ENCODE measurements at places on chromosomes 4 and X.

DNA sequence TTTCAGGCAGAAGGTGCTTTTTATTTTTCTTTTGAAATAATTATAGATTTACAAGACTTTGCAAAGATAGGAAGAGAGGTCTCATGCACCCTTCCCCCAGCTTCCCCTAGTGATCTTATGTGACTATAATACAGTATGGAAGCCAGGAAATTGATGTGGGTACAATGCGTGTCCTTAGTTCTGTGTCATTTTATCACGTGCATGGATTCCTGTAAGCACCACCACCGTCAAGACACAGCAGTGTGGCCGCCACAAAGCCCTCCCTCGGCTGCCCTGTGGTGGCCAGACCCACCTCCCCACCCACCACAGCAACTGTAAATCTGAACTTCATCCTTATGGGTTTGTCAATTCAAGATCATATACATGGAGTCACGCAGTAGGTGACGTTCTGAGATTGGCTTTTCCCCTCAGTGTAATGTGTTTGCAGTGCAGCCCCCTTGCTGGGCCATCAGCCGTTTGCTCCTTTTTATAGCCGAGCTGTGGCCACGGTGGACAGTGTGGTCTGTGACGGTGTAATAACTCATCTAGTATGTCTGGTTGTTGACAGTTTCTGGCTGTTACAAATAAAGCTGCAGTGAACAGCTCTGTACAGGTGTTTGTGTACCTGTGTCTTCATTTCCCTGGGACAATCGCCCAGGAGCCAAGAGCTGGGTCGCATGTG lies 10.9 kb upstream of the HTRA3 start:
- DNase-seq = no peak

DNA sequence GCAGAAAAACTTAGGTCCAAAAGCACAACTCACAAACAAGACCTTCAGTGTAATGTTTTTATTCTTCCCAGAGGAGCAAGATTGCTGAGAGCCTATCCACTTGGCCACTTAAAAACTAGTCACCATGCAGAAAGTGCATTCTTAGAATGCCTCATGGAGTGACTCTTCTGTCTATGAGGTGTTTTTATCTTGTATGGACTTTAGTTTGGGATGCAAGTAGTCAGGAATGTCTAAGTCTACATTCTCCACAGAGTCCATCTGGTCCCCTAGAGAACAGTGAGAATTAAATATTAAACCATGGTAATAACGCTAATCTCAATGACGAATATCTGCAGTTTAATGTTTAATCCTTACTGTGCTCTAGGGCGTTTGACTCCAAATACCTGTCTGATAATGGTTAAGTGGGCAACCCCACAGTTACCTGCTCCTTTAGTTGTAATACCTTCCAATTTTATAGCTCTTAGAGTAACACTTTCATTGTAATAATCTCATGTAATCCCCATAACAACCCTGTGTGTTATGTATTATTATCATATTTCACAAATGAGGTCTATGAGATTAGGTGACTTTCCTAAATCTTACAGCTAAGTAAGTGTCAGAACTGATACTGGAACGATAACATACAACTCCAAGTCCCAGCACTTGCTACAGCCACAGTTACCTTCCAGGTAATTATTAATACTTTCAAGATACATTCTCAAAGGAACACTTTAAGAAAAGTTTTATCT lies 235.6 kb upstream of the JADE1 start:
- no peak for DNase-seq

DNA sequence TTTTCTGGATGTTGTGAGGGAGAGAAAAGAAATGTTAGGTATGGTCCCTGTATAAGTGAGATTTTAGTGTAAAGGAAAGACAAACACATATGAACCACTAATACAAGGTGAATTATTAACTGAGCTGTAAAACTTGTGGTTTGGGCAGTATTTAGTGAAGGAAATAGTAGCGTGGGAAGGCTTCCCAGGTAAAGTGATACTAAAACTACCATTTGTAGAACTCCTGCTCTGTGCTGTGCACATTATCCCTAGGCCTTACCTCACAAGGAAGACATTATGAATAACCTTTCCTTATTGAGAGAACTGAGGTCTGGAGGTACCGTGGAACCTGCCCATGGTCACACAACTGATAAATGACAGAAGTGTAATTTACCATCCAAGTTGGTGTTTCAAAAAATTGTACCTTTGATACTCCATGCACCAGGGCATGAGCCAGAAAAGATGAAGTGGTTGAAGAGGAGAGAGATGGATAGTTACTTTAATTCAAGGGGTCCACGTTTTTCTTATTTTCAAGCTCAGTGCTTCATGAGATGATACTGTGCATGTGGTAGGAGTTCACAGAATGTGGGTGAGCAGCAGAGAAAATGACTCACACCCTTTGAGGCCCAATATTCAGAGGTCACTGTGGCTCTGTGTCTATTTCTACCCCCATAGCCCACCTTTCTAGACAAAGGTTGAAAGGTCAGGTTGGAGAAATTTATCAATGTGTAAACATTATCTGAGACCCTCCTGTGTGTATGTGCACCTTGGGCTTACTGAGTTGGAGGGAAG lies 2.6 kb upstream of the VSIG4 start:
- no peak for DNase-seq

DNA sequence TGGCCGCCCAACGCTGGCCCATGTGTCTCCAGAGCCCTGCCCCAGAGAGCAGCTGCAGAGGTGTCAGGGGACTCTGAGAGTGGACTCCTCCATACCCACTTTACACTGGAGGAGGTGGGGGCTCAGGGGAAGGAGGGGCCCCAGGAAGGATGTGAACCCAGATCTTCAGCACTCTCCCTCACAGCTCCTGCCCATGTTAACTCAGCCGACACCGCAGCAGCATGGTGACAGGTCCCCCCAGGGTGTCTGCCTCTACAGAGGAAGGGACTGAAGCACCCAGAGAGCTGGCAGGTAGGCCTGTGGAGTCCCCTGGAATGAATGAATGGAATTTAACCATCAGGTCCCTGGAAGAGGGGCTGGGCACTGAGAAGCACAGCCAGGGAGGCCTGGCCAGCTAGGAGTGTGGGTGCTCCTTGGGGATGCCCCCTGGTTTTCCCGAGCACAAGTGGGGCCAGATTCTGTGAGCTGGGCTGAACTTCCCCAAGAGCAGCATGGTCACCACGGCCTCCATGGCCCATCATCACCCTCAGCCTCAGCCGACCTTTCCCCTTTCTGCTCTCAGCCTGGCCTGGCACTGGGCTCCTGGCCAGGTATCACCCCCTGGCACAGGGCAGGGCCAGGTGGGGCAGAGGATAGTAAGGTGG lies 21.9 kb downstream of the SH3BP2 start:
- no peak for DNase-seq

DNA sequence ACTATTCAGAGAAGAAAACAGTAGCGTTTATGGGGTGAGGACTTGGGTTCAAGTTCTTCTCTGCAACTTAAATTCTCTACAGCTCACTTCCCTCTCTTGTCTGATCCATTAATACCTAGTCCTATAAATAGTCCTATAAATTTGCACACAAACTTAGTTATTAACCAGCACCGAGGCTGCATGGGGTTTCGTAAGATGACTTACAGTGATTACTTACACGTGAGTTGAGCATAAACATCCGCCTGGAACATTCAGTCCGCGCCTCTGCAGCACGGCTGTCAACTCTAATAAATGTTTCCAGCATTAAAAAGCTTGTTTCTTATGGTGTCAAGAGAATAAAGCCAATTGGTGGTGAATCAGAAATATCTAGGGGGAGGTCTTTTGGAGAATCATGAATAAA lies 103.0 kb upstream of the ENPP6 start:
- DNase-seq = no peak

DNA sequence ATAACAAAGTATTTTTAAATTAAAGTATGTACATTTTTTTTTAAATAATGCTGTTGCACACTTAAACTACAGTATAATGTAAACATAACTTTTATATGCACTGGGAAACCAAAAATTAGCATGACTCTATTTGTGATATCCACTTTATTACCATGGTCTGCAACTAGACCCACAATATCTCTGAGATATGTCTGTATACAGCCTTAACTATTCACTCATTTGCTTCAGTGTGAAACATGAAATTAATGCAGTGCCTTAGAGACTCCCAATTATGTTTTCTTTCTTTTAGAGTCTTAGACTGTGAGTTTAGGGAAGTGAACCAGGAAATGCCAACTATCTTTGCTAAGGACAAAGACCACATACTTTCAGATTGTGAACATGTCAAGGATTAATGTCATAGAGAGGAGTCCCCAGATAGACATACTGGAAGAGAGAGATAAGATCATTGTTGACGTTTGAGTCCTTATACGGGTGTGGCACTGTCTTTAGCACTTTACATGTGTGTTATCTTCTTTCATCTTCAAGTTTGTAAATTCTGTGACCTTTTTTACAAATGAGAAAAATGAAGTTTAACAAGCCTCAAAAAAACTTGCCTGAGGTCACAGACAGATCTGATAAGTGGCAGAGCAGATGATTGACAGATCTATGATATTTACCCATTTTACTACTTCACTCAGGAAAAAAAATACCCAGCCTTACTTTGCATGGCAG lies 23.2 kb downstream of the CXorf58 start:
- DNase-seq = no peak

DNA sequence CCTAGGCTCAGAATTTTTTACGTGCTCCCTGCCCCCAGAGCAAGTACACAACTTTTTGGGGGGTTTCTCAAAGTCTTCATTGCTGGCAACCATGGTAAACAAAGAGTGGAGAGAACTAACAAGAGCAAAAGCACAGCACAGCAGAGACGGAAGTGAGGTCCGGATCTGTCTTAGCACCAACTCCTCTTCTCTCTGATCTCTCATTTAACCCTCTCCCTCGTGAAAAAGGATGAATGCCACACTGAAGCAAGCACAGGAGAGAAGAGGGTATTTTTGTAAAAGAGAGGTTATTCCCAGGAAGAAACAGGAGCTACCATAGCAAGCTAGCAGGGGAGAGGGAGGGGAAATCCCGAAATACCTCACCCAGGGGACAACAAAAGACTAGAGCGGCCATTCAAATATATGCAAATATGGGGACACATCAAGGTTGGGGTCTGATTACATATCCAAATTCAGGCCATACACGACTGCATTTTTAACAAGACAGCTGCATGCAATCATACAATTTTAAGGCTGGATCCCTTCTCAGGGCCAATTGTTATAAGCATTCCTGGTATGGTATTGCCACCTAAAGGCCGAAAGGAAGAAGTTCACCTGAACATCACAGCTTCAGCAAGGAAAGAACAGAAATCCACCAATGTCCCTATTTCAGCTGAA lies 46.6 kb downstream of the CD40LG start:
- DNase-seq = no peak

GRCh38 chrX:7330556-7330955 lies 182.6 kb upstream of the PUDP start:
- DNase-seq = no peak

DNA sequence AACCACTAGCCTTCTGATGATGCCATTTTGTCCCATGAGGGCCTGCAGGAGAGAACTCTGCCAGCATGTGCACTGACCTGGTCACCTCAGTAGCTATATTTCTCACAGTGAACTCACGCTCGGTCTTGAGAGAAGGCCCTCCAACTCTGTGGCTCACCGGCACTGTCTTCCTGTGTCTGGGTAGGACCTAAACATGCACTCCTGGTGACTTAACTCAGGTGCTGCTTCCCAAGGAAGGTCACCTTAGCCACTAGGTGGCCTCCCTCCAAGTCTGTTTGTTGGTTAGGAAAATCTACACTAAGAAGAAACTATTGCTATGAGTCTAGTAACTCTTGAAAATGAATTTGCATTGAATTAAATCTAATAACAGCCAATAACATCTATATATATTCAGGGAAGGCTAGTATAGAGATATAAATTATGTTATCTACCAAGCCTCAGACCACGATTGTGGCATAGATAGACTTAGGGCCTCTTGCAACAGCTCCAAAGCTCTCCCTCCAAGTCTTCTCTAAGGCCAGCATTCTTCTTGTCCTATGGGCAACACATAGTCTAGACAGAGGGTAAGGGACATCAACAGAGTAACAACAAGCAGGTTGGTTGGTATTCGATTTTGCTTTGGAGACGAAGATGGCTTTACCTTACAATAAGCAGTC lies 24.7 kb downstream of the TLR10 start:
- DNase-seq = no peak

DNA sequence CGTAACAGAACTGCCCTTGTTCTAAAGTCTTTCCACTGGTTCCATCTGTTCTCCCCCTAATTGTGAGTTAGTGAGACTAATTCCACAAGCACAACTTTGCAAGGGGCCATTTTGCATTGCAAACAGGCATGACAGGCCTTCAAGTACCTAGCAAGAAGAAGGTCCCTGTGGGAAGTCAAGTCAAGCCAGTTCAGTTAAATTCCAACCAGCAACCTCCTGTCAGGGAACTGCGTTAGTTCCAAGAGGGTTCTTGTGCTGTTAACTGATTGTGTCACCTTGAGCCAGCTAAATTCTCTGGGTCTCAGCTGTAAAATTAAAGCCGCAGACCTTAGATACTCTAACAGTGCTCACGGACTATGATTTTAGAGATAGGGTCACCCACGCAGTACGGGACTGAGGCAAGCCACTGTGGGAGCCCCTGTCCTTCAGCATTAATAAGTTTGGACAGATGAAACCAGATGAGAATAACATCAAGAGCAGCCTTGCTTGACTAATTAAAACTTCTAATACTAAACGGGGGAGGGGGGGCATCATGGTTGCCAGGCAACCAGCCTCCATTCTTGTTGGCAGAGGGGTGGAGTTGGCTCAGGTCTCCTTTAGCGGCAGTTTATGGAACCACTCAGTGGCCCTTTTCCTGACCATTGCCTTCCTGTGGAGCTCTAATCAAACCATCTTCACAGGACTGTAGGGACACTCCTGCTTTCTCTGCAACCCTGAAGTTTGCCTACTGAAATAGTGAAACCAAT lies 24.1 kb upstream of the TMEM150C start:
- no peak for DNase-seq

DNA sequence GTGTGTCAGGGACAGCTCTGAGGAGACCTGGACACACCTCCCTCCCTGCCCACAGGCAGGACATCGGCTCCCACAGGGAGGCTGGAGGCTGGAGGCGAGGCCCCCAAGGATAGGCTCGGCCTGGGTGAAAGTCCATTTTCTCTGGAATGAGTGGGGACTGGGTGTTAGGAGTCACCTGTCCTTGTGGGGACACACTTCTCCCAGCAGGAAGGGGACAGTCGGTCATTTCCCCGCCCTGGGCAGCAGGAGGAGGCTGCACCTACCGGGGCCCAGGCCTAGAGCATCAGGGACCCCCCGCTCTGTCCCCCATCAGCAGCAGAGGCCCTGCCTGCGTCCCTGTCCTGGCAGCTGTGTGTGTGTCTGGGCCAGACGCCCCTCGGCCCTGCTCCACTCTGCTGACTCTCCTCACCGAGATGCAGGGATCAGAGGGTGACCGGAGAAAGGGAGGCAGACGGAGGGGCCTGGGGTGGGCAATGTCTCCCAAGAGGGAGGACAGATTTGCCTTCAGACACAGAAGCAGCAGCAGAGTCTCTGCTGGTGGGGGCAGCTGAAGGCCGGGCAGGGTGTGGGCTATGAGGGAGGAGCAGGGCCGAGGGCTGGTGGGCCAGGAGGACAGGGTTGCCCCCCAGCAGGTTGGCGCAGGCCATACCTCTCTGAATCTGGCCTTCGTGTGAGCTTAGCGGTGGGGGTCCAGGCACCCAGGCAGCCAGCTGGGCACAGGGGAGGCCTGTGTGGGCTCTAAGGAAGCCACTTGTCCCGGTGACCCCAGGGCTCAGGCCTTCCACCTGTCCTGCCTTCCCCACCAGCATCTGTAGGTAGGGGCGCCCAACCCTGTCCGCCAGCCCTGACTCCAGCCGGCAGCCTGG lies 125.7 kb upstream of the NKX1-1 start:
- no peak for DNase-seq

GRCh38 chr4:32689518-32689917 lies 1969.3 kb downstream of the PCDH7 start:
- no peak for DNase-seq

GRCh38 chr4:37788819-37789218 lies 37.7 kb upstream of the PGM2 start:
- DNase-seq = no peak

Measured in cerebellar nuclear complex (tissue), 1 donor.